Occipital lobe (tissue), 3 donors: ENCODE measurements at places on chromosomes 3 and 15.

DNA sequence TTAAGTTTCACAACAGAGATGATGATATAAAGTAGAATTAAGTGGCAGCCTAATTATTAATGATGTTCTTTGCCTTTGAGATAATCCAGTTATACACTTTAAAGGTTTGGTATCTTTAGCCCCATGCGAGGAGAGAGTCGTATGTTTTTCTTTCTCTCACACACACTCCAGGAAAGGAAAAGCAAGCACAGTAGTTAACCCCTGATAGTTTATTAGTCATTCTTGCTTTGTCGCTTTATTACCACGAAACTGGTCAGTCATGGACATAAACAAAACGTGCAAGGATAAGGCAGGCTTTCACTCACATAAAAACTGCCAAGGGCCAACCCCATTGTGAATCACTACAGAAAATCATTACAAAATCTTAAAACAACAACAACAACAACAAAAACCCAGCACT, 866.9 kb downstream of the FHIT start:
- no peak for DNase-seq

DNA sequence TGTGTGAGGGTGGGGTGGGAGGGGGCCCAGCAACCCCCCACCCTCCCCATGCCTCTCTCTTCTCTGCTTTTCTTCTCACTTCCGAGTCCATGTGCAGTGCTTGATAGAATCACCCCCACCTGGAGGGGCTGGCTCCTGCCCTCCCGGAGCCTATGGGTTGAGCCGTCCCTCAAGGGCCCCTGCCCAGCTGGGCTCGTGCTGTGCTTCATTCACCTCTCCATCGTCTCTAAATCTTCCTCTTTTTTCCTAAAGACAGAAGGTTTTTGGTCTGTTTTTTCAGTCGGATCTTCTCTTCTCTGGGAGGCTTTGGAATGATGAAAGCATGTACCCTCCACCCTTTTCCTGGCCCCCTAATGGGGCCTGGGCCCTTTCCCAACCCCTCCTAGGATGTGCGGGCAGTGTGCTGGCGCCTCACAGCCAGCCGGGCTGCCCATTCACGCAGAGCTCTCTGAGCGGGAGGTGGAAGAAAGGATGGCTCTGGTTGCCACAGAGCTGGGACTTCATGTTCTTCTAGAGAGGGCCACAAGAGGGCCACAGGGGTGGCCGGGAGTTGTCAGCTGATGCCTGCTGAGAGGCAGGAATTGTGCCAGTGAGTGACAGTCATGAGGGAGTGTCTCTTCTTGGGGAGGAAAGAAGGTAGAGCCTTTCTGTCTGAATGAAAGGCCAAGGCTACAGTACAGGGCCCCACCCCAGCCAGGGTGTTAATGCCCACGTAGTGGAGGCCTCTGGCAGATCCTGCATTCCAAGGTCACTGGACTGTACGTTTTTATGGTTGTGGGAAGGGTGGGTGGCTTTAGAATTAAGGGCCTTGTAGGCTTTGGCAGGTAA, 8.1 kb downstream of the FAM131A start:
- peak; percentile 82 for DNase-seq

- no peak for DNase-seq
Observed at GRCh38 chr3:141528800-141529199, 42.0 kb downstream of the RASA2 start.

GRCh38 chr3:138974462-138974861, 27.4 kb downstream of the FOXL2NB start:
- no peak for DNase-seq

DNA sequence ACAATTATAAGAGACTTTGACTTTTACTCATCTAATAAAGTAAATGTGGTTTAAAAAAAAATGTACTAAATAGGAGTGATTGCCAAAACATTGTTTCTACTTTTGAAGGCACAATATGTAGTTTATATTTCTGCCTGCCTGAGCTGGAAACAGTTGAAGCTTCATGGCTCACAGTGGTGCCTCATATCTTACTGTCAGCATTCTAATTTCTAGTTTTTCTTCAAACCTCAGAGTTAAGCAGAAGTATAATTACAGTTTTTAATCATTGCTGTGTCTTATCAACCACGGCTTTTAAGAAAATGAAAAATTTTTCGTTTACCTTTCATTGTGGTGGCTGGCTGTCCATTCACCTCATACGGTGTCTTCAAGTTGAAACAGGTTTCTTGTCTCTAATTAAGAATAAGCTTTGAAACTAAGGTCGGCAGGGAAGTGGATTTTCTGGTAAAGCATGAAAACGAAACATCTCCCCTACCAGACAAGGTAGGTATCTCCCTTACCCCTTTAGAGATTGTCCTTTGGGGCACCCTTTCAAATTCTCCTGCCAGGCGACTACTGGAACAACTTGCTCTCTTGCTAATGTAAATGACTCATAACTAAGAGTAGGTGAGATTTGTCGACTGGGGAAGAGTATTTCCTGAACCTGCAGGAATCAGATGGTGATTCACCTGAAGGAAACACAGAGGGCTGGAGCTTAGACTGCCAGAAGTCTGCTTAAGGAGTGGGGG, at the start of gene GPR87:
TSS of gene GPR87 (minus strand) at position 554 of the 725 bp plus-strand sequence. CDS start 16,720 bp downstream, outside the sequence.
- DNase-seq, result no peak

GRCh38 chr15:100341239-100341749, 481 bp downstream of the ADAMTS17 start:
- no peak for DNase-seq

- DNase-seq, result no peak
Observed at GRCh38 chr3:67863869-67864268, 209.5 kb upstream of the SUCLG2 start.

DNA sequence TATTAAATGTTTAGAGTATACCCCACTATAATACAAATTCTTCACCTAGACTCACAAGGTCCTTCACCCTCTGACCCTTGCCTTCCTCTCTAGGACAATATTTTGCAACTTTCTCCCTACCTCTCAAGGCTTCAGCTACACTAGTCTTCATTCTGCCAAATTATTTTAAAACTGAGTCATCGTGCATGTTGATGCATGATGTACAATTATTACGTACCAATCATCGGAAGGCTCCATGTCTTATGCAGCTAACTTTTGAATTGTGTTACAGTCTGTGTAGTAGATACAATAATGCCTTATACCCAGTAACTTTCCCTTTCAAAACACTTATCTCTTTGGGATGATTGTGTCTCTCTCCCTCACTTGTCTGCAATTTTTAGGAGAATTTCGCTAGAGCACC, 98.5 kb upstream of the ROBO2 start:
- DNase-seq, result no peak

DNA sequence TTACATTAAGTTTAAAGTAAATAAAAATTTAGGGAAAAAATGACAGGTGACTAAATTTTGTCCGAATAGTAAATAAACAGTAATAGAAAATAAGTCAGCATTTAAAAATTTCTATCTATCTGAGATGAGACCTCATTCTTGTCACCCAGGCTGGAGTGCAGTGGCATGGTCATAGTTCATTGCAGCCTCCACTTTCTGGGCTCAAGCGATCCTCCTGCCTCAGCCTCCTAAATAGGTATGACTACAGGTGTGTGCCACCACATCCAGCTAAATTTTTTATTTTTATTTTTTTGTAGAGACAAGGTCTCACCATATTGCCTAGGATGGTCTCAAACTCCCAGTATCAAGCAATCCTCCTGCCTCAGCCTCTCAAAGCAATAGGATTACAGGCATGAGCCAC, 7.8 kb downstream of the KPNA4 start:
- DNase-seq, result no peak

GRCh38 chr3:186383026-186383993, 21.3 kb upstream of the DGKG start:
- DNase-seq, result peak; percentile 27

- DNase-seq, result no peak
Observed at GRCh38 chr3:138079901-138080300, 35.5 kb downstream of the DZIP1L start.

DNA sequence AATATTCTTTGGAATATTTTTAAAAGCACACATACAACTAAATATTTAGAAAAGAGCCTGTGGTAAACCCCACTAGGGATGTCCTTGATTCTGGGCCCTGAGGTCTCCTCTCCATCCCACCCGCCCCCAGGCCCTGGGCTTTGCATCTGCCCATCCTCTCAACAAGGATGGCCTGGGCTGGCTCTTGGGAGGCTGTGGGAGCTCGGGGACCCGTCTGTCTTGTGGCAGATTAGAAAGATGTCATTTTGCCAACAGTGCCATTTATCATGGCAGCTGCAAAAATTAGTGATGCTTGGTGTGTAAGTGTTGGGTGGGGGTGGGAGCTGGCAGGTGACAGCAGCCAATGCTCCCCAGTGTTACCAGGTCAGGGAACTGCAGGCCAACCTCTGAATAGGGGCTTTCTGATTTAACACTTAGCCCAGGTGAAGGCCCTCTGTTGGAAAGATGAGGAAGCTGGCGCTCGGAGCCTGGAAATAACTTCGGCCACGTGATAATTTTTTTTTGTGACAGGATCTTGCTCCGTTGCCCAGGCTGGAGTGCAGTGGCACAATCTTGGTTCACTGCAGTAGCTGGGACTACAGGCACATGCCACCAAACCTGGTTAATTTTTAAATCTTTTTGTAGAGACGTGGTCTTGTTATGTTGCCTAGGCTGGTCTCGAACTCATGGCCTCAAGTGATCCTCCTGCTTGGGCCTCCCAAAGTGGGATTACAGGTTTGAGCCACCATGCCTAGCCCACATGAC, 16.9 kb upstream of the CSPG4 start:
- no peak for DNase-seq

GRCh38 chr3:76912841-76913383, 127.0 kb upstream of the ROBO2 start:
- DNase-seq, result no peak

DNA sequence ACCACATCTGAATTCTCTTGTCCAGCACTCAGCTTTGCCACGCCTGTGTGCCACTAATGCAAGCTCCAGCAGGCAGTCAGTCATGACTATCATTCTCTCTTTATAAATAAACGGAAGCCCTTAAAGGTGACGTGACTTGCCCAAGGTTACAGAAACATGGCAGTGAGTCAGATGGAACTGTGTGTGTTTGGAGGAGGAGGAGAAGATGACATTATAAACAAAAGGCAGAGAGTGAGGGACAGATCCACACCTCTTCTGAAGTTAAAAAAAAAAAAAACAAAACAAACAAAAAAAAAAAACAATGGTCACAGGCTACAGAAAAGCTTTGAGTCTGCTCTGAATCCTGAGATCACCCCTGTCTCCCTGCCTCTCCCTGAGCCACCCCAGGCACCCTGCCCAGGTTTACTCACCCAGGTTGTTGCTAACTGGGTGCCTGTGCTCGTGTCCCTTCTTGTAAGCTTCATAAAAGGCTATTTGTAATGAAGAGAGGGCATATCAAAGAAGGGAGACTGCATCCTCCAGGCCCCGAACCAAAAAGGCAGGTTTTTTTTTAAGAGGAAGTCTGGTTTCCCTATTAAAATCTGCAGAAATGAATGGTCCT, 119.7 kb upstream of the PHLDB2 start:
- no peak for DNase-seq

GRCh38 chr3:38453075-38453912, at the start of gene ACVR2B:
ACVR2B (plus strand) TSS chr3:38453890; CDS start chr3:38454323, 433 bp downstream.
- peak; percentile 61 for DNase-seq

GRCh38 chr15:67176195-67176971, 78.1 kb downstream of the AAGAB start:
- DNase-seq, result no peak

DNA sequence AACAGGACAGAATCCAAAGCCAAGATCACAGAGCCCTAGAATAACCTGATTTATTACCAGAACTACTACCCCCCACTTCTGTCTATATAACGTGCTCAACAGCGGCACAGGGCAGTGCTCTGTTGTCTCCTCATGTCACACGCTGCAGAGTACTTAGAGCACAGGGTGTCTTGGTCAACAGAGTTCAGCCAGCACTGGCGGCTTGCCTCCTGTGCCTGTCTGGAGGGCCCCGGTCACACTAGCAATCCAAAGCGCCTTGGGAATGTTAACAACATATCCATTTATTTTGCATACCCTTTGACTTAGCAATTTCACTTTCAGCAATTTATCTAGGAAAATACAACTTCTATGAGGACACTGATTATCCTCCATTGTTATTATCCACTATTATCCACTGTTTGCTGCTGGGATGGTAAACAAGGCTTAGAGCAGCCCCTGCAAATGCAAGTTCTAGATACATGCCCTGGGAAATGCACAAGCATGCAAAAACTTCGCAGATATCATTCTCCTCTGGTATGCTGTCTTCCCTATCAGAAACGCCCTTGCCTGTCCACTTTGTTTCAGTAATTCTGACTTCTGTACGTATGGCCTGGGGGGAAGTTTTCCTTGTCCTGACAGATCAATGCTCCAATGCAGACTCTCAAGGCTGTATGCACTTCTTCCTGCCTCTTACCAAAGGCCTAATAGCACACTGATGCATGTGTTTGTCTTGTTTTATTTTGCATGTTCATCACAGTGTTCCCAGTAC, 86.2 kb upstream of the OCA2 start:
- DNase-seq, result no peak

DNA sequence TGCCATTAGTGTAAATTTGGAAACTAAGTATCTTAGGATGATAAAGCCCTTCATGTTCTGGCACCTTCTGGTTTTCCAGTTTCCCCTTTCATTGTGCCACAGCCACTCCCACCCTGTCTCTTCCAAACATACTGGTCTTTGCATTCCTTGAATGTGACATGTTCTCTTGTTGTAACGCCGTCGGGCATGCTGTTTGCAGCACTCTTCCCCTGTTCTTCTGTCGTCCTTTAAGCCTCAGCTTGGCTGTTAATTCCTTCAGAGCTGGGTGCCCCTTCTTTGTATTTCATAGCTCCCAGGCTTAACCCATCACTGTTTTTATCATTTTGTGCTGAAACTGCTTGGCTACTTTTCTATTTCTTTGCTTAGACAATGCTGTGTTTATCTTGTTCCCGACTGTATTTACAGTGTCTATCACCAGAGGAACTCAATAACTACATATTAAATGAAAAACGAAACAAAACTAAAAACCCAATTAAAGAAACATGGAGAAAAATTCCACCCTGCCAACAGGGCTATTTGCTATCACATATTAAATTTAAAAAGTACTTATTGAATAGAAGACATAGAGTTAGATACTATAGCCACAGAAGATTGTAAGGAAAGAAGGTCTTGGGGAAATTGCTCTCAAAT, 95.4 kb upstream of the KCNAB1 start:
- no peak for DNase-seq

- DNase-seq, result no peak
Observed at GRCh38 chr3:132255041-132255745, 62.0 kb upstream of the ACP3 start.

- no peak for DNase-seq
Observed at GRCh38 chr15:77474310-77474988, 53.8 kb downstream of the HMG20A start.

GRCh38 chr15:29612701-29613100, 209.6 kb downstream of the TJP1 start:
- DNase-seq, result no peak

DNA sequence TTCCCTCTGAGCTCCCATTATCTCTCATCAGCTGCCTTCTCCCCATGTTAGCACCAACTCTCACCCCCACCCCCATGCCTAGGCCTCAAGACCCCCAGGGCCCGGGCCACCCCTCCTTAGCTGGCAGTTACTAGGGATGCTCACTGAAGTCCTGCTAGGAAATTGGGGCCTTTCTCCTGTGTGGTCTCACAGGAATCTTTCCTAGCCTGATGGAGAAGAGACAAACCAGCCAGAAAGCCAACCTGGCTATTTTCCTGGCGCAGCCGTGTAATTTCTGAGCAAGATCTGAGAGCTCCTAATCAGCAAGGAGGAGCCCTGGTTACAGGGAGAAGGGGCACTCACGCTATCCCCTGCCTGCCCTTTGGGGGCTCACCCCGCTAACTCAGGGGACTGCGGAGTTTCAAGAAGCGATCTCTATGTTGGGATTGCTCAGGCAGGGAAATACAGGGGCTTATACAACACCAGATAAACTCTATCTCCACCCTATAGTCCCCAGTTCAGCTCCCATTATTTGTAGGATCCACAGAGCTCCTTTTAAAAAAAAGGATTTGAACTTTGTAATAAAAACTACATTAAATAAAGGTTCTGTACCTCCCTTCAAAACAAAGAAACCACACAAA, 25.2 kb downstream of the NR2F2 start:
- DNase-seq, result no peak
